ENCODE measurements at places on chromosomes 1 and 21. TPM values are rescaled to one million over a fixed set of nuclear protein-coding genes. Genes with fewer than 3 reads are reported as not detected.

CFAP107 gene
- 0.50 TPM for polyA plus RNA-seq

UMODL1 gene
- 0.22 TPM for polyA plus RNA-seq

GSTM3 gene
- polyA plus RNA-seq: 159 TPM

C8A gene
- not detected for polyA plus RNA-seq

CLCA4 gene
- not detected for polyA plus RNA-seq

HLX gene
- 5.3 TPM for polyA plus RNA-seq

FCRL3 gene
- polyA plus RNA-seq: not detected

OR2L3 gene
- polyA plus RNA-seq: not detected

CLDN17 gene
- not detected for polyA plus RNA-seq

CTTNBP2NL gene
- 43.5 TPM for polyA plus RNA-seq

H3-3A gene
- 1,261 TPM for polyA plus RNA-seq

NOTCH2 gene
- 172 TPM for polyA plus RNA-seq

TNFRSF14 gene
- 17.8 TPM for polyA plus RNA-seq

GRIK1 gene
- 1.7 TPM for polyA plus RNA-seq
